ENCODE measurements at places on chromosomes 5 and 9. TPM values are rescaled to one million over a fixed set of nuclear protein-coding genes. Genes with fewer than 3 reads are reported as not detected.

- DNase-seq, result no peak
These were observed 3.9 kb downstream of the CDKN2B start for GRCh38 chr9:22005021-22005701.

GRCh38 chr5:79396265-79396664 is 117.7 kb downstream of the HOMER1 start:
- no peak for DNase-seq

DNA sequence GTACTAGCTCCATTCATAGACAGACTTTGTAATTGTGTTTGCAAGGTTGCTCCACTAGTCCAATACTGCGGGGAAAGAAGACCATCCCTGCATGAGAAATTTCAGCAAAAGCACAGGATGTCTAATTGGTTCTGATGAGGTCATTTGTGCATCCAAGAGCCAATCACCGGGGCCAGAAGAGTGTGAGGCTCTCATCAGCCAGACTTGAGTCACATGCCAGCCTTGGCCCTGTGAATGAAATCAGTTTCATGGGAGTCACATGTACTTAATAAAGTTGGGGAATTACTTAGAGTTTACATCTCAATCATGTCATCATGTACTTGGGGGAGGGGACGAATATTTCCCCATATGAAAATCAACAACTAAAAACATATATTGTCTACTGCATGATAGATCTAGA is 1236.0 kb downstream of the MAT2B start:
- DNase-seq, result no peak

DNA sequence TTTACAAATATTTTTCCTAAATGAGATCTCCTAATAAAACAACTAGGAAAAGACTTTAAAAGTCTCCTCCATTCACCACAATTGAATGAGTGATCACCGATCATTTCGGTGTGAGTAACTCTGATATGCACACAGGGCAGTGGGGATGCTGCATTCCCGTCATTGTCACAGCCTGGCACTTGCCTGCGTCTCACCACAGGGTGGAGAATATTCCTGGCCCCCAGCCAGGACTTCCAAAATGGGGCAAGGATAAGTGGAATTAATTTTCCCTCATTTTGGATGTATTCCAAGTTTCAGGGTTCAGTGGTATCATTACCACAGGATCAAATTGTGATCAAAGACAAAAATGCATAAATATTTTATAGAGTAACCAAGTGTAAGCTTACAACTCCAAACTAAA is 107.1 kb downstream of the CTNND2 start:
- DNase-seq, result no peak

DNA sequence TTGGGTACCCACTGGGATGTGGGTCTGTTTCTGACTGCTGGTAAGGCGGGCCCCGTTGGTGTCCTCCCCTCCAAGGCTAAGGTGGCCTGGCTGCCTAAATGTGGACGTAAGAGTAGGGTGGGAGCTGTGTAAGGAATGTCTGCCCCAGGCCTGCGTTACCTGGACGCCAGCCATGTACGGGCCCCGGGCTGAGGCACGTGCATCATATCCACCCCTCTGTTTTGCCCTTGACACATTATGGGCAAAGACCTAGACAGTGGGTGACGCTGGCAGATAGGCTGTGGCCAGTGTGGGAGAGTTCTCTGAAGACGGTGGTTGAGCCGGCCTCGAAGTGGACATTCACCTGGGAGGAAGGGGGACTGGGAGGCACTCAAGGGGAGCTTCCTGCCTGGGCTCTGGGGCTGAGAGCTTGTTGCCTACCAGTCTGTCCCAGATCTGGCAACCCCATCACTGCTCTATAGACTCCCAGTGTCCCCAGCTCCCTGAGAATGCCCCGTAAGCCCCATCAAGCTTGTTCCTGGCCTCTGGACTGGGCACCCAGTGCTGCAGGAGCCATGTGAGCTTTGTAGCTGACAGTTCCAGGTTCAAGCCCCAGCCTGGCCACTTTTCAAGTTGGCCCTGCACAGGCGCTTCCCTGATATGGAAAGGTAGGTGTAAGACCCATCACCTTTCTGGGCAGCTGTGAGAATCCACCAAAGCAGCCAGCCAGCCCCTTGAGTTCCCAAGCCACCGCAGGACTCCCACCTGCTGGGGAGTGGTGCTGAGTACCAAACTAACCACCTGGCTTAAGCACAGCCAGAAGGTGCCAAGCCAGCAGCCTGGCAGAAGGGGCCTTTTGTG is 3.2 kb upstream of the PRR7 start:
- no peak for DNase-seq

DNA sequence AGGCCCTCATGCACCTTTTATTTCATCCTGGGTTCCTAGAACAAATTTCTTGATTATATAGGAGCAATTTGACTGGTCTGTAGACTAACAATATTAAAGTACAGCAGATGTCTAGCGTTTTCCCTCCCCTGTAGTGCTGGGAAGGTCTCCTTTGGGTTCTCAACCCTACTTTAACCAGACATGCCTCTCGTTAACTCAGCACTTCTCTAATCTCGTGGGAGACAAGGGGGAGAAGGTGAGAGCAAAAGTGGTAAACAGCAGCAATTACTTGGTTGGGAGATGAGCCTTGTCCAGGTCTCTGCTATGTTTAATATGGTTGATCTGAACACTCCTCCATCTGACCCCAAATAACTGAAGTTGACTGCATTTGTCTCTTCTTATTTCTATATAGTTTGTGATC is 22.0 kb downstream of the CETN3 start:
- no peak for DNase-seq

- peak; percentile 56 for DNase-seq
These were observed 381.9 kb upstream of the ZNF462 start for GRCh38 chr9:106481013-106481609.

Gene SLC34A1
- total RNA-seq, result 2.2 TPM

Gene IL33
- total RNA-seq, result 108 TPM

Data from umbilical cord (tissue), 2 donors.